Epithelial cell of proximal tubule (primary cell): ENCODE measurements at places on chromosomes 3 and 15.

GRCh38 chr3:105606016-105606415 is 239.3 kb downstream of the ALCAM start:
- no peak for DNase-seq

DNA sequence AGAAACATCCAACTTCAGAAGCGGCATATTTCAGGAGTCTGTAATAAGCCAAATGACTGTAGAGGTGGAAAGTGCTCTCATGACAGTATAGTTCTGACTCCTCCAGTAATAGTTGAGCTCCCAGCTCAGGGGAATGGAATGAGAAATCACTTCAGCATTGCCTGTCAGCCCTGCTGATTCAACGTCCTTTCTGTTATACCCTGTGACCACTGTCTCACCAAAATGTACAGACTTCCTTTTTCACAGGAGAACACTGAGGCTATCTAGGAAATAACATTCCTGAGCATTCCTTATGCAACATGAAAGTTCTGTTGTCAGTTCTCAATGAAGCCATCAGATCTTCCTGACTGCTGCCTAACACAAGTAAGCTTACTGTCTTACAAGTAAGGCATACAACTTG is 284.5 kb upstream of the MME start:
- peak; percentile 81 for DNase-seq

DNA sequence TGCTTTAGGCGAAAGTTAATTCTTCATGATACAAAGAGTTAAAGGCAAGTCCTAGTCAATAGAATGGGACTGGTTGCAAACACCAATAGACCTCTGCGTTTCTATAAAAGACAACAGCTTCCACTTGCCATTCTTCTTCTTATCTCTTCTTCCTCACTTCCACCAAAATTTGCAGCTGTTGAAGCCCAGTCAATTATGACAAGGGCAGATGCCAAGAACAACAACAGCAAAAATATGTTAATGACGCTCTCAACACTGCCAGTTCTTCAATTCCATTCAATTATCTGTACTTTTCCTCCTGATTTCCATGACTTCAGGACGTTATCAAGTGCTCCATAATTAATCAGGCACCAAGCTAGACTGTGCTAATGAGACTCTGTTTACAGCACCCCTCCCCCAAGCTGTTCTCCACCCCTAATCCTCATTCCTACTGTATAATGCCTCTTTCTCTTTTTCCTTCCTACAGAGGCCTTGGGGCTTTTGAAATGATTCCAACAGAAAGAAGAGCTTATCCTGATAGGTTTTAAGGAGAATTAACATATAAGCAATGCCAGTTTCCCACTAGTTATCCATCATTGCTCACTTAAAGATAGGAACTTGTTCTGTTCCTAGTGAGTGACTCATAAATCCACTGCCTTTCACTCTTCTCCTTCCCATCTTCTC is 1160.5 kb downstream of the IGSF11 start:
- no peak for DNase-seq

DNA sequence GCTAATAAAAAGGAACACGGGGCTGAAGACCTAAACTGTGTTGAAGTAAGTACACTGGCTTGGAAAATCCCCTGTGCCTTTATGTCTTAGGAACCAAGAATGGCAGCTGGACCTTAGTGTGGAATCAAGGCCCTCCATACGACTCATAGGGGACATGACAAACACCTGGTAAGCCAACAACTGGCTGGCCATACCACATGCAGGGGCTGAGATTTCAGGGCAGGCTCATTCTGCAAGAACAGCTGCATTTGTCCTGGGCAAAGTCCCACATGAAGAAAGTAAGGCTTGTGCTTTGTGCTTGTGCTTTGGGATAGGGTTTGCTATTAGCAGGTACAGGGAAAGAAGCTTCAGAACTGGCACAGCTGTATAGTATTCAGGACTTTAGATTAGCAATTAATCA is 18.0 kb downstream of the ETV5 start:
- DNase-seq, result no peak

DNA sequence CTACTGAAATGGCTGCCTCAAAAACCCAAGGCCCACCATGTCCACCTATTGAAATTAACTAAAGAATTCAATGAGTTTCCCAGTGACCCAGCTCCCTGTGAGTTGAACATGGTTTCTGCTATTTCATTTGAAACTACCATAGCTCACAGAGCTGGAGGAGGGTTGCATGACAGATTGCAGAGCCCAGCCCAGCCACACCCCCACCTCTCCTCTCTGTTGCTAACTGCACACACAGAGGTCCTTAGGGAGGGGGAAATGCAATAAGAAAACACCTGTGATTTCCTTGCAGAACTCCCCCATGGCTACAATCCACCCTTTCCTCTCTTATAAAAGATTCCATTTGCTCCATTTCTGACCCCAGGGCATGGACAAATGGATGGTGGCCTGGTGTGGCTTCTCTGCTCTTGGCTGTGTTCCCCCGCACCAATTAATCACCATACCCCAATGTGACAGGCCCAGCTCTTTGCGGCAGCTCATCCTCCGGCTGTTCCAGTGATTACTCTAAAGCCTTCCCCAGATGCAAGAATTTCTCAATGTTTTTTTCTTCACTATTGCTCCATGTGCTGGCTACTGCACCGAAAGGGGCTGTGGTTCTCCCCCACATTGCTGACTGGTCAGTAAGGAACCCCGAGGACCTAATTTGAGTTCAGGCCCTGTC is 208.4 kb upstream of the KBTBD8 start:
- DNase-seq, result no peak

GRCh38 chr3:111173906-111174305 is 102.3 kb downstream of the NECTIN3 start:
- DNase-seq, result no peak

- DNase-seq, result peak; percentile 52
Observed at GRCh38 chr3:37892927-37893600, 31.4 kb downstream of the CTDSPL start.

DNA sequence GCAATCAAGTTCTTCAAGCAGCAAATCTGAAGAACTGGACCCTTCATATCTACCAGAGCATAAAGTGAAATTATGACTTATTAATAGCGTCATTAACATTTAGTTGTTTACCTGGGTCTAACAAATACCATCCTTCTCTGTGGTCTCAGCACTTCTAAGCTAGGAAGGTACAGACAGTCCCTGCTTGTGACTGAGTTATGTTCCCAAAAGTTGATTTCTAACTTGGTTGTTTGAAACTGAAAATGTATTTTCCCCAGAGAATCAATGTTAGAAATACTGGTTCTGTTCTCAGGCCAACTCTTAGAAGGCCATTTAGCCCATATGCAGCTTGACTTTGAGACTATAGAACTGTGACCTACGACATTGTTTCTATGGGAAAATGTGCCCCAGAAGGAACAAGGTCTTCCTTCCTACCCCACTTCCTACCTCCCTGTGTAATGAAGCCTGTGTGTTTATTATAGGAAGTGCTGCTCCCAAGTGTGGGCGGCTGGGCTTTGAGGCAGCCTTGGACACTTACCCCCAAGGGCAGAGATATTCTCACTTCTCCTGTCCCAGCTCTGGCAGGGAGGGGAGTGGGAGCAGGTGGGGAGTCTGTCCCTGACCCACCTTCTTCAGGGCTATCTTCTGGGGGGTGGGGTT is 12.2 kb upstream of the MAPK6 start:
- no peak for DNase-seq

GRCh38 chr3:23105048-23105447 is 98.1 kb upstream of the UBE2E2 start:
- DNase-seq, result no peak

GRCh38 chr3:160470181-160470580 is 20.6 kb upstream of the TRIM59 start:
- DNase-seq, result no peak

GRCh38 chr3:185760550-185760949 is 64.3 kb downstream of the IGF2BP2 start:
- no peak for DNase-seq

DNA sequence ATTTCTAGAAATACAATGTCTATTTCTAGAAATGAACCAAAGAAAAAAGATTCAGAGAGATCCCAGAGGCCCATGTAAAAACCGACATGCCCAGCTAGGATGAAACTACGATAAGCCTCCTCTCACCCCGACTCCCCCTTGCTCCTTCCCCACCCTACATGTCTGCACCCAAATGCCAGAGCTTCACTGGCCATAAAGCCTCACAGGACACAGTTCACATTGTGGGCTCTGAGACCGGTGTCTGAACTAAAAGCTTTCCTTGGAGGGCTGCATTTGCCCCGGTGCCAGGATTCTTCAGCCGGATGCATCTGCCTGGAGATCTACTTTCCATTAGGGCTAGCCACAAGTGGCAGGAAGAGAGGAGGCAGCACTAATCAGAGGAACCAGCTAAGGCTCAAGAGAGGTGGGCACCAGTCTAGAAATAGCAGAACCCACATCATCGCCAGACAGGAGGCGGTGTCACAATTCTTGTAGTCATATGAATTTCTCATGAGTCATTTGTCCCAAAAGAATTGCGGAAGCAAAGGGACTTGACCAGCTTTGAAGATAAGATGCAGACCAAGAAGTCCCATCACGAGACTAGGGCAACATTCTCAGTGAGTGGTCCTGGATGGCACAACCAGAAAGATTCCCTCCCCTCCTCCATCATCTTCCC is 353.6 kb downstream of the NTRK3 start:
- DNase-seq, result no peak

- no peak for DNase-seq
Observed at GRCh38 chr3:119944091-119944490, 150.2 kb downstream of the GSK3B start.

DNA sequence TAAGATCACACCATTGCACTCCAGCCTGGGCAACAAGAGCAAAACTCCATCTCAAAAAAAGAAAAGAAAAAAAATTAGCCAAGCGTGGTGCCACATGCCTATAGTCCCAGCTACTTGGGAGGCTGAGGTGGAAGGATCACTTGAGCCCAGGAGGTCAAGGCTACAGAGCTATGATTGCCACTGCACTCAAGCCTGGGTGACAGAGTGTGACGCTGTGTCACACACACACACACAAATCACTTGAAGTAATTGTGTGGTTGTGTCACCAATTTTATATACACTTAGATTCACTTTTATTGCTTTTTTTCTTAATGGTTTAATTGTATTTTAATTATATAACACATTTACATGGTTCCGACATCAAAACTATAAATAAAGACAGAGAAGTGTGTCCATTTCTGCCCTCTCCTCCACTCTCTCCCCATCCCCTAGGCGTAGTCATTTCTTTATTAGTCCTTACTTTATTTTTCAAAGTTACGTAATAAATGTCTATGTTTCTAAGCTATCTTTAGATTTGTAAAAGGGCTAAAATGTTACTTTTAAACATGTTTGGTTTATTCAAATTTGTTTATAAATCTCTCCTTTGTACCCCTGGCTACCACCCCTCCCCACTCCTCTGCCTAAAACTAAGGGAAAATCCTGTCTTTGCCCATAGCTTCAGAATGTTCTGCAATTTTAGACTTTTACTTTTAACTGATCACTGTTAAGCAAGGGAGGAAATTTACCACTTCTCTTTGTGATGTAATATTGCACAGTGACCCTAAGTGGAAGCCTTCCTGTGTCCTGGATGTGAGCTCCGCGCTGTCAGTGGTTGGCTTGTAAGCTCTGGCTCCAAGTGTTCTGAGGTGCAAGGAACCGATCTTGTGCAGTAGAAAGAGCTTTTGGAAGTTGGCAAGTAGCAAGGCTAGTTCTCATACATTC is 10.8 kb upstream of the VILL start:
- no peak for DNase-seq

- DNase-seq, result no peak
Observed at GRCh38 chr15:34119291-34119690, 17.4 kb downstream of the PGBD4 start.

DNA sequence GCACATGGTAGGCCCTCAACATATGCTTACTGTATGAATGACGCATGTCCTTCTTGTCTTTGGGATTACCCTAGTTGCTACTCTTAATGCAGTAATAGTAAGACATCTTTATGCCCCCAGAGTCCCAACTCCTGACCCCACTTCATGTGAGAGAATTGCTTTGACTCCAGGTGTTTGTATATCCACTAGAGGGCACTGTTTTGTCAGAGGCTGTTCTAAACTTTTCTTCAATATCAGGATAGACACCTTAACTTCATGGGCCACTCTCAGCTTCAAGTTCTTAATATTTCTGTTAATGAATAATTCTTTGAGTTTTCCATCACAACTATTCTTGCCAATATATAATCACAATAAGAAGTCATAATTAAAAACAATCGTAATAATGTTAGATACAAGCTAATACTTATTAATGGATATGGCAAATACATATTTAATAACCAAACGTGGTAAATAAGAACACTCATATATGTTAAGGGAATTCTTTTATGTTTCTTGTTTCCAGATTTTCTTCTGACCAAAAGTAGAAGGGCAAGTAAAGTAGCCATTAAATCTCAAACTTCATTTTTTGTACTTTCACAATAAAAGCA is 337.2 kb upstream of the DNAJC19 start:
- DNase-seq, result no peak

DNA sequence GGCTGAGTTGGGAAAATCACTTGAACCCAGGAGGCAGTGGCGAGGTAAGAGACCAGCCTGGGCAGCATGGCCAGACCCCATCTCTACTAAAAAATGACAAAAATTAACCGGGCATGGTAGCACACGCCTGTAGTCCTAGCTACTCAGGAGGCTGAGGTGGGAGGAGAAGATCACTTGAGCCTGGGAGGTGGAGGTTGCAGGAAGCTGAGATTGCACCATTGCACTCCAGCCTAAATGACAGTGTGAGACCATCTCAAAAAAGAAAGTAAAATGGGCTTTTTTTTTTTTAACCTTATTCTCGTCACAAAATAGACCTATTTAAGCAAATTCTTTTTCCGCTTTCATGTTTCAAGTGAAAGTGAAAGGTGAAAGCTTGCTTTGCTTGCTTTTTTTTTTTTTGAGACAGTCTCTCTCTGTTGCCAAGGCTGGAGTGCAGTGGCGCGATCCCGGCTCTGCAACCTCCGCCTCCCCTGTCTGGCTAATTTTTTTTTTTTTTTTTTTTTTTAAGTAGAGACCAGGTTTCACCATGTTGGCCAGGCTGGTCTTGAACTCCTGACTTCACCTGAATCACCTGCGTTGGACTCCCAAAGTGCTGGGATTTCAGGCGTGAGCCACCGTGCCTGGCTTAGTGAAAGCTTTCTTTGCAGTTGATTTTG is 3.6 kb downstream of the PDIA3 start:
- DNase-seq, result no peak

- no peak for DNase-seq
Observed at GRCh38 chr3:106326941-106327695, 458.3 kb upstream of the CBLB start.

DNA sequence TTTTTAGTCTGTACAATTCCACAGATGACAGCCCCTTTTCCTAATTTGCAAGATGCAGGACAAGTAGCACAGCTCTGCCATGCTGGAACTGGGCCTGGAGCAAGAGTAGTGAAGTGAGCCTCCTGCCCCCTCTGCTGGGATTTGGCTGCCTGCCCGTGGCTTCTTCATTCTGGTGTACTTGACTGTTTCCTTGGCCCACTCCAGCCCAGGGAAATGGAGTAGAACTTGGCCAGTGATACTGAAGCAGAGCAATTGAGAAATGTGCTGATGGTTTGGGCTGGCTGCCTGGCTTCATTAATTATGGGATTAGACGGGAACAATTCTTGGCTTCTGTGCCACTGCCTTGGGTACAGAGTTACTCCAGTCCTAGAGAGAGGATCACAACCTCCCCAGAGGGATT is 2.8 kb downstream of the GPD1L start:
- DNase-seq, result no peak

GRCh38 chr3:100936931-100937330 is 56.3 kb downstream of the ABI3BP start:
- DNase-seq, result no peak

- no peak for DNase-seq
Observed at GRCh38 chr15:56244038-56244810, 545 bp upstream of the RFX7 start.
